ENCODE measurements at places on chromosomes 7 and 10.

GRCh38 chr10:3148994-3149393, 23.6 kb downstream of the PITRM1 start:
- no peak for DNase-seq

DNA sequence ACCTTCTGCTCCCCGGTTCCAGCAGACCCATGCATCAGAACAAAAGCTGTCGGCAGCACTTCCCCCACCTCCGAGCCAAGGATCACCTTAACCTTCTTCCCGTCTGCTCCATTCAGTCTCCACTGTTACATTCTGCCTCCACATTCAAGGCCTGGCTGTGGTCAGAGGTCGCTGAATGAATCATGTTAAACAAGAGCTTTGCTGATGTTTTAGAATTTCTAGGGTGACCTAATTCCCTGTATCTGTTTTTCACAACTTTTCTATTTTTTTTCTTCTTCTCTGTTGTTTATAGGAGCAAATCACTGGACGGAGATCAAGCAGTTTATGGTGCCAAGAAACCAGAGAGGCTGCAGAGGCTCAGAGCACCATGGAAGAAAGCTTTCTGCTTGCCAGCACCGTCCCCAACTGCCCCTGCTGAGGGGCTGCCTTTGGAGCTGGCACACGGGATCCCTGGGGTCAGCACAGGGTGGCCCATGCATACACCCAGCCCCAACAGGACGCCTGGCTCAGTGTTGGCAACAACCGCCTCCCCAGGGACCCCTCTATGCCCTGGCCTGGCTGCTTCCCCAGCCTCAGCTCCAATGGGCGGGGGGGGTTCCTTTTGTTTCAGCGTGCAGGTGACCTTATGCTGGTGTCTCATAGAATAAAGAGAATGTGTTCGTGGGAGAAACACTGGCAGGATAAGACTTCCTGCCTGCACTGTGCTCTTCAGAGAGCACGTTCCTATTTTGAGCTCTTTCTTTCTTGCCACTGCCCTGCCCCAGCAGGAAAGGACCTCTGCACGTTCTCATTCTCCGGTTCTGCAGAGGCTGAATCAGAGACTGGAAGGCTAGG, 182.7 kb upstream of the LYZL2 start:
- no peak for DNase-seq

- DNase-seq: no peak
These were observed 62.6 kb upstream of the GHITM start for GRCh38 chr10:84076540-84077195.

GRCh38 chr7:4115442-4115841, 566.7 kb upstream of the FOXK1 start:
- no peak for DNase-seq

- no peak for DNase-seq
These were observed 98.3 kb upstream of the ZNF438 start for GRCh38 chr10:31129880-31130405.

DNA sequence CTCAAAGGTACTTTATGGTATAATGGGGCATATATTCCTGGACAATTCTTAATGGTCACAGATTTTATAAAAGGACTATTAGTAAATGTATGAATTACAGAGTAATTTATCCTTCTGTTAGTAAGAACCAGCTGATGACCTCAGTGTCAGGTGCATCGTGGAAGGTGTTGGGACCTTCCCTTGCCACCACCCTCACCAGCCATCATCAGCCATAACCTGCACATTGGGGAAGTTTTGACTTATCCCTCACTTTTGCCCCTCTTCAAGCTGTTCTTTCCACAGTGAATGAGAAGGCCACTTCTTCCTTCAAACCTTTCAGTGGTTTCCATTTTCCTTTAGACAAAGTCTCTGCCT, 52.2 kb downstream of the FIGNL1 start:
- DNase-seq: no peak

DNA sequence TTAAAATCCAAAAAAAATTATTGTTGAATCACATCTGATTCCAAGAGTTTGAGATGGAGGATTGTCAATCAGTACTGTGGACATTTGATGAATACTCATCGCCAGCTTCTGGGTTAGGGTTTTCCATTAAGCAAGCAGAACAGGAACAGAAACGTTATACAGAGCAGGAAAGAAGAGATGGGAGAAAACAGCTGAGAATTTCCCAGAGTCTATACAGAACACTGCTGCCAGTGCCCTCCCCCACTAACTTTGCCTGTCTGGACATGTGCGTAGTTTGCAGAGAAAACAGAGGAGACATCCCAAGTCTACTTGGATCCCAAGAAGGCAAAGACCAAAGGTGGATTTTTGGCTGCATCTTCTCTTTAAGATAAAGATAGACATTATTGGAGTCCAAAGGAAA, 19.0 kb downstream of the C10orf90 start:
- DNase-seq: no peak

DNA sequence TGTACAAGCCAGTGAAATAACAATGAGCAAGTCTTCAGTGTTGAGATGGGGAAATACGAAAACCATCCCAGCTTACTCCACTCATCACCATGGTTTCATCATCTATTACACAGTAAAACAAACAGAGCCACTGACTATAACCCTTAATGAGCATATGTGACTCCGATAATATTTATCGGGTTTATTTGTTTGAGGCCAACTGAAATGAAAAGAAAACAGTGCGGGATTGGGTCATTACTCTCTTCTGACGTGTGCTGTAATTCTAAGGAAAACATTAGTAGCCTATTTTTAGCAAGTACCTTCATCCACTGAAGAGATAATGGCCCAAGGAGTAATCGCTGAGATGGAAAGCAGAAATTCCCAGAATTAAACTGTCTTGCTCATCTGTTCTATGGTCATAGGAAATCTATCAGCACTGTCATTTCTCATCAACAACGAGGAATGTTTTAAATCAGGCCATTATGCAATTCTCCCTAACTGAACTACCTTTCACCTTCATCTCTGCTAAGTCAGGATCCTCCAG, 716.5 kb downstream of the INHBA start:
- DNase-seq: no peak

DNA sequence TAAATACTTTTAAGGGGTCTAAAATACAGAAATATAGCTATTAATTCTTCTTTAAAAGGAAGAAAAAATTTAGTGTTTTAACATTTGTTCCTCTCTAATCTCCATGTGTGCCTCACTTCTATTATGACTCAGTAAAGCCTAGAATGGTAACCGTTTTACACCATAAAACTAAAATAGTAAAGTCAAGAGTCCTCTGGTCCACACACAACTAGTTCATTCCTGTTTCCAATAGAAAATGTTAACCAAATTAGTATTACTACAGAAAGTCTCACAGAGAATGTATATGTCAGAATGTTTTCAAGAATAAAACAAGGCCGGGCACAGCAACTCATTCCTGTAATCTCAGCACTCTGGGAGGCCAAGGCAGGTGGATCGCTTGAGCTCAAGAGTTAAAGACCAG, 55.8 kb downstream of the CNOT4 start:
- DNase-seq: no peak

- DNase-seq: no peak
These were observed 108.5 kb downstream of the CFTR start for GRCh38 chr7:117588352-117588794.

- DNase-seq: no peak
These were observed 287.4 kb downstream of the EXOC4 start for GRCh38 chr7:133540096-133540860.

GRCh38 chr7:4642468-4643203, 39.5 kb upstream of the FOXK1 start:
- DNase-seq: no peak

- no peak for DNase-seq
These were observed 1054.4 kb downstream of the CNTNAP2 start for GRCh38 chr7:147171013-147171391.

DNA sequence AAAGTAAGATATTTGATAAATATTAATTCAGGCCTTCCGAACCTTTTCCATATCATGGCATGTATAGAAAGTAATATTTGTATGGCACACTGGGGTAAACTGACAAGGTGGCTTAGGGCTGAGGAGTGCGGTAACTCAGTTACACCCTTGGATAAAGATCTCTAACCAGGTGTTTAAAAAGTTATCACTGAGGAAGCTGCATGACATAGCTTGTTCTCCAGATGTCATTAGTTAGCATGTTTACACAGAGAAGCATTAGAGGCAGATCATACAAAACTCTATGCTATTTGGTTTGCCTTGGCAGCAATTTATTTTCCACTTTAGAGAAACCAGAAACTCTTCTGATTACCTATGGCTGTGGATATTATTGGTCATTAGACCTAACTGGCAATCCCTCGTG, 118.2 kb downstream of the ST7 start:
- DNase-seq: no peak

DNA sequence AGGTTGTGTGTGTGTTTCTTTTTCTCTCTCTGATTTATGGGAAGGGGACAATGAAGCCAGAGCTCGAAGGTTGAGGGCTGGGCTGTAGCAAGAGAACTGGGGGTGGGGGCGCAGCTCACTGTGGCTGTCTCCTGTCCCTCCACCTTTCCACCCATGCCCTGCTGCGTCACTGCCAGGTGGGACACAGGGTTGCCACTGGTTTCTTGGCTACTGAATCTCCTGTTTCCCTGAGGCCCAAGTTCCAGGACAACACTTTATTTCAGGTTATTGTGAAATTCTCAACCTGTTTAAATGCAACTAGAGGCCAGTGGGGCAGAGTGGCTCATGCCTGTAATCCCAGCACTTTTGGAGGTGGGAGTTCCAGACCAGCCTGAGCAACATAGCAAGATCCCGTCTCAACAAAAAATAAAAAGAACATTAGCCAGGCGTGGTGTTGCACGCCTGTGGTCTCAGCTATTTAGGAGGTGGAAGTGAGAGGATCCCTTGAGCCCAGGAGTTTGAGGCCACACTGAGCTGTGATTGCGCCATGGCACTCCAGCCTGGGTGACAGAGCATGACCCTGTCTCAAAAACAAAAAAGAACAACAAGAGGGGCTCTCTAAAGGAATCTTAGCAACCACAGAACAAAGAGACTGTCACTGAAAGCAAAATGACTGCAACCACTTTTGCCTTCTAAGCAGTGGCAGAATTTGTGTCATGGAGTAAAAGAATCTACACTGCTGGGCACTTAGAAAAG, 22.6 kb downstream of the TBATA start:
- DNase-seq: no peak

GRCh38 chr10:3763035-3763456, 22.0 kb downstream of the KLF6 start:
- no peak for DNase-seq

GRCh38 chr7:24284699-24285506, 913 bp downstream of the NPY start:
- DNase-seq: no peak

DNA sequence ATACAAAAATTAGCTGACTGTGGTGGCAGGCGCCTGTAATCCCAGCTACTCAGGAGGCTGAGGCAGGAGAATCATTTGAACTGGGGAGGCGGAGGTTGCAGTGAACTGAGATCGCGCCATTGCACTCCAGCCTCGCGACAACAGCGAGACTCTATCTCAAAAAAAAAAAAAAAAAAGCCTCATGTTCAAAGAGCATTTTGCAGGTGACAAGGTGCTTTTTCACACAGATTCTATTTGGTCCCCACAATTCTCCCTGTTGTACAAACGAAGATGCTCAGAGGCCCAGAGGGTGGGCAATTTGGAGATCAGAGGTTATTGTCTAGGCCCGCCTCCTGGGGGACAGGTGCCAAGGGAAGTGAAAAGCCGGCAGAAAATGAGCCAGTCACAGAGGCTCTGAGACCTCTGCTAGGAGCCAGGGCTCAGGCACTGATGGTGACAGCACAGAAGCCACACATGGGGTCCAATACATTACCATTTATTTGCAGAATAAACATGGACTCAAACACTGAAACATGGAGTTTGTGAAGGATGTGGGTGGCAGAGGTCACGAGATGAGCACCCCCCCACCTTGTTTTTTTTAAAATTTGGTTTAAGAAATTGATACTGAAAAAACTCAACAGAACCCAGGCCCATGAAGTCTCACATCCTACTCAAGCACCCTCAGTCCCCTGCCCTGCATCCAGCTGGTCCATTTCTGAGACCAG, 882 bp upstream of the GAL3ST4 start:
- no peak for DNase-seq

DNA sequence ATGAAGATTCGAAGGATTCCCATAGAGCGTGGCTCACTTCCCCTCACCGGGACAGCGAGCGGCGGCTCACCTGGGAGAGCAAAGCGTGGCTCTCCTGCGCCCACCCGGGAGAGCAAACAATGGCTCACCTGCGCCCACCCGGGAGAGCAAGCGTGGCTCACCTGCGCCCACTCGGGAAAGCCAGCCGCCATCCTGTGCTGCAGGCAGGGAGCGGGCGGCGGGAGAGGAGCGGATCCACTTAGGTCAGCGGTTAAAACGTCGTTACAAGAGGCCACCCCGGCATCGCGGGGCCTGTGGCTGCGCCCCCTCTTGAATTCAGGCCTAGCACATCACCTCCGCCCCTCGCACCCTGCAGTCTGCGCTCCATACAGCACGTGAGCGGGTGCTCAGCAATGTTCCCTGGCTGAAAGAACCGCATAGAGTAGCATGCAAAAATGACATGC, 461 bp upstream of the FIGNL1 start:
- peak; percentile 23 for DNase-seq

- DNase-seq: no peak
These were observed 601.7 kb upstream of the VSTM2A start for GRCh38 chr7:53940483-53940882.

DNA sequence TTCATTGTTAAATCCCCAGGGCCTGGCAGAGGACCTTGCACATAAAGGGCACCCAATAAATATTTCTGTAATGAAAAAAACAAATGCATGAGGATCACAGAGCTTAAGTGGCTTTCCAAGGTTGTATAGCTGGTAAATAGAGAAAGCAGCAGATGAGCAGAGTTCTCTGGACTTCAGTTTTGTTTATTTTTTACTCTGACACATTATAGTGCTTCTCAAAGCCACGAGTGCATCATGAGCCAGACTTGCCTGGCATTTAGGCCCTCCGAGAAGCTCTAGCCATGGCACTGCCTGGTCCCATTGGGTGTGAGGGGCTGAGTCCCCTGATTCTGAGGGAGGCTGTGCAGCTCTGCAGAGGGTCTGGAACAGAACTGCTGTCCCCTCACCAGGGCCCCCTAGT, 87.2 kb upstream of the ZNF32 start:
- no peak for DNase-seq

- no peak for DNase-seq
These were observed 10.4 kb downstream of the VCL start for GRCh38 chr10:74008212-74008731.

- DNase-seq: no peak
These were observed 9.5 kb upstream of the HABP2 start for GRCh38 chr10:113543107-113543955.

DNA sequence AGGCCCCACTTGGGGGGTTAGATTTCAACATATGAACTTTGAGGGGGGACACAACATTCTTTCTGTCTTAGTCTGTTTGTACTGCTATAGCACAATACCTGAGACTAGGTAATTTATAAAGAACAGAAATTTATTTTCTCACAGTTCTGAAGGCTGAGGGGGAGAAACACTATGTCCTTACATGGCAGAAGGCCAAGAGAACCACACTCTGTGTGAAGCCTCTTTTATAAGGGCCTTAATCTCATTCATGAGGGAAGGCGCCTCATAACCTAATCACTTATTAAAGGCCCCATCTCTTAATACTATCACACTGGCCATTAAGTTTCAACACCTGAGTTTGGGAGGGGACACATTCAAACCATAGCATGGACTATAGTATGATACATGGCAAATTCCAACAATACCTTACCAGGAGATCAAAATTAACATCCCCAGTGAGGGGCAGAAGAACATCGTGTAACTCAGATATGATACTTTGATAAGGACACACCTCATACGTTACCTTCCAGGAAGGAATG, 9.3 kb upstream of the PDLIM1 start:
- no peak for DNase-seq

- no peak for DNase-seq
These were observed 22.1 kb downstream of the HKDC1 start for GRCh38 chr10:69242040-69242851.

Measured in NCI-H510A (cell line).